Effector CD4-positive, alpha-beta T cell (primary cell): ENCODE measurements at places on chromosomes 16 and 17.

DNA sequence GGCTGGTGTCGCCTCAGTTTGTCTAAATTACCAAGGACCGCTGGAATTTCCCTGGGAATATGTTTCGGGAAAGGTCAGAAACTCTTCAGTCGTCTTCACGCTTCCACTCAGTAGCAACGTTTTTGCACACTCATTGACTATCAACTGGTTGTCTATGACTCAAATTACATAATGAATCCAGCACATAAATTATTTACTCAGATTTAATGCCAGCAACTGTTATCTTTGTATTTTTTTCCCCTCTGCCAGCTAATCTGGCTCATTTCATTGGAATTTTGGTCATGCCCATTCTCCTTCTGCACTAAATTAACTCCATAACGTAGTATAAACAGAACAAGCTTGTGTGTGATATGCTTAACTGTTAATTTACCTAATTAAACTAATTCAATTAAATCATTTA, 372.7 kb upstream of the ZFHX3 start:
- DNase-seq, result no peak

DNA sequence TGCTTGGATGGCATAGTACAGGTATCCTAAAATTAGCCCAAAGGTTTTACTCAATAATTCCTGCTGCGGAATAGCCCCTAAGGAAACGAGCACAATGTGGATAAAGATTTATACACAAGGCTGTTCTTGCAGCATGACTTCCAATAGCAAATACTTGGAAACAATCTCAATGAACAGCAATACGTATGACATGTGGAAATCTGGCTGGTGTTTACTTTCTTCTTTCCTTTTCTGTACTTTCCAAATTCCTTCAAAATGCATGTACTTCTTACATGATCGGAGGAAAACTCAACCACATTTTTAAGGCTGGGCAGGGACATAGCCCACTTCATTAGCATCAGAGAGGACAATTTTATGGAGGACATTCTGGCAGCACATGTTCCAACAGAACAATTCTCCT, 86.6 kb downstream of the C16orf95 start:
- no peak for DNase-seq

GRCh38 chr17:3643889-3644349, 7.4 kb downstream of the CTNS start:
- DNase-seq, result no peak

DNA sequence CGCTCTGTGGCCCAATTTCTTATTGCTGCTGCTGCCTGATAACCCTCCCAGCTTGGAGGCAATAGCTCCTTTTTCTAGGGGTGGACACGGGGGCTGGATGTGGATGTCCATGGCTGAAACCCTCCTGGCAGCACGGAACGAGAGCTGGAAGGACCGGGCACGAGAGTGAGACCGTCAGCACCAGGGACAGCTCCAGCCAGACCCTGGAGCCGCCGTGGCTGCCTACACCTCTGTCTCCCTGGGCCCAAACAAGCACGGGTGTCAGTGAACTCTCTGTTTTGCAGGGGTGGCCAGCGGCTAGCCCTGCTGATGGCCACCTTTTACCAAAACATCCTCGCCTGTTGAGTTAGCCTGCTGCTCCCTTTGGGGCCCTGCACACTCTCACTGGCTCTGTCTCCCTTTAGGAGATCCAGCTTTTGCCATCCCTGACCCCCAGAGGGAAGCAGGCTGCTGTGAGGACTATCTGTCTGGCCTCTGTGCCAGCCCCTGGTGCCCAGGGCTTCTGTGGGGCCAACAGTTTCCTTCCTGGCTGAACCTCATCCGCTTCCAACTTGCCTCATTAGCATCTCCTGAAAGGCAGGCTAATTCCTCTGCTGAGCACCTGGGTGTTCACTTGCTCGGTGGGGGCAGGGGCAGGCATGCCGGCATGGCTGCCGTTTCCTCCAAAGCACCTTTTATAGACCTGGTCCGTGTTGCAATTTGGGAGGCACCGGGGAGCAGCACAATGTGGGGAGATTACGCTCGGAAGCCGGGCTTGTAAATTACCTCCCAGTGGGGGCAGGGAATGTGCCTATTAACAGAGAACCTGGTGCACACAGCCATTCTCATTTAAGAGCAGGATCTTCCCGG, 118.1 kb downstream of the ENGASE start:
- DNase-seq, result no peak

DNA sequence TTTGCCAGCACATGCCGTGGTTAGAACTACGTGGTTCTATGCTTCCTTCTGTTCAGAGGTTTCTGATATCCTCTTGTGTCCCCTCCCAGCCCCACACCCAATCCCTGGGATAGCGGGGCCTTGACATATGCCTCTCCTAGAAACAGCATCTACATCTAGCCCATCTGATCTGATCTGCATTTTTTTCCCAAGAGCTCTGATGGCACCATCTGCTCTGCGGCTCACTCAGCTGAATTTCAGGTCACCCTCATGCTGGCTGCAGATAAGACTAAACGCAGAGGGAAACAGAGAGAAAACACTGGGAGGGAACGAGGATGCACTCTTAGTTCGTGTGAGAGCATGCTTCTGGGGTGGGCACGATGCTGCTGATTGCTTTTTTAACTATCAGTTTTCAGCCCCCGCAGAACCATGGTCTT, 10.7 kb downstream of the WIPI1 start:
- no peak for DNase-seq

DNA sequence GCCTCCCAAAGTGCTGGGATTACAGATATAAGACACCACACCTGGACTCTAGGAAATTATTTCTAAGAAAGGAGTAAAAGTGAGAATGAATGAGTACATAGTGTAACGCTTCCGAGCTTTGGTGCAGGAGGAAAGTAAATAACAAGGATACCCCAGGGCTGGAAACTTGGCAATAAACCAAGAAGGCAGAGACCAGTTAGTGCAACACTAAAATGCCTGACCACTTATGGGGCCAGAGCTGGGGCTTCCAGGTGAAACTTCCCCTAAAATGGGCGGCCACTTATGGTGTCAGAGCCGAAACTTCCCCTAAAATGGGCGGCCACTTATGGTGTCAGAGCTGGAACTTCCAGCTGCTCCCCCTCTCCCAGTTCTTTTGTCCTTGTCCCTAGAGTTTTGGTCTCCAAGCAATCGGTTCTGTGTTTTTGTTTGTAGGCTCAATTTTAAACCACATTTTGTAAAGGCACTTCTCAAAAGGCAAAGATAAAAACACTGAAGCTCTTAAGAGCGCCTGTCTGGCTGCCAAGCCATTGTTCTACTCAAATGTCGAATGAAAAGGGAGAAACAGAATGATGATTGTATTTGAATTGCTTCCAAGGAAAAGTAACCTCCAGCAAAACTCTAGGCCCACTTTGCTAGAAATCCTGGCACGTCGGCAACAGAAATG, 63.9 kb downstream of the NXN start:
- no peak for DNase-seq

DNA sequence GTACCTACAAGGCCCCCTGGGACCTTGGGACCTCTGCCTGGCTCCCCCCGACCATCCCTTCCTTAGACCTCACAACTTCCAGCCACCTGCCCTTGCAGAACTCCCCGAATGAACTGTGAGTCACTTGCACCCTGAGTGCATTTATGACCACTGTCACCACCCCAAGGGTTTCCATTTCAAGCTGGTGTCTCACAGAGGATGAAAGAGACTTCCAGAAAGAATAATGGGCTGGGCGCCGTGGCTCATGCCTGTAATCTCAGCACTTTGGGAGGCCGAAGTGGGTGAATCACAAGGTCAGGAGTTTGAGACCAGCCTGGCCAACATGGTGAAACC, 124.5 kb upstream of the CIBAR2 start:
- DNase-seq, result no peak

DNA sequence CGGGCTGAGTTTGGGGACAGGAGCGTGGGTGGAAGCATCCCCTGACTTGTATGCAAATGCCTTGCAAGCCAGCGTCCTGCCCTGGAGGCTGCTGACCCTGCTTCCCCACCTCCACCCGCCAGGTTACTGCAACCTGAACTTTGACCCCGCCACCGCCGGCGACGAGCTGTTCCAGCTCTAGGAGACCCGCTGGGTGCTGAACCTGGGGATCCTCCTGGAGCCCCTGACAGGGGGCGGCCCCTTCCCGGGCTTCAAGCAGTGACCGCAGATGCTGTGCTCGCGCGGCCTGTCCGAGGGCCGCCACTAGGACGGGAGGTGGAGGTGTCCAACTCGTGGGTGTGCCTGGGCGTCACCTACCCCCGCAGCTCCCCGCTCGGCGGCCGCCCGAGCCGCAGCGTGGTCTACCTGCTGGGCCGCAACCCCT, 10.7 kb upstream of the SLC16A5 start:
- DNase-seq, result no peak

- no peak for DNase-seq
Measured at GRCh38 chr17:60371818-60372510, 20.0 kb downstream of the USP32 start.

GRCh38 chr17:48577330-48577945, 712 bp downstream of the HOXB4 start:
- DNase-seq, result no peak

- no peak for DNase-seq
Measured at GRCh38 chr16:49590166-49590871, 216.7 kb downstream of the C16orf78 start.

DNA sequence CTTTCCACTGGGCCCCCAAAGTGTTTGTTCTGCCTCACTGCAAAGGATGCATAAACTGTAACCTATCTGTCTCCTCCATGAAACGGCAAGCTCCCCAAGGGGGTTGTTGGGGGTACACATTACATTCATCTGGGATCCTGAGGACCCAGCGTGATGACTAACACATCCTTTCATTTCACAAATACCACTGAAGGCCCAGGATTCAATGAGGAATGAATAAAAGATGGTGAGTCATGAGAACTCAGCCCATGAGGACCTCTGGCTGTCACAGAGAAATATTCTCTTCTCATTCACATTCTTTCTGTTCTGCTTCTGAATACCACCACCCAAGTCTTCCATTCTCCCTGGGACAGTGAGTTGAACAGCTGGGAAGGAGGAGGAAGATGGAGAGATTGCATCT, 149.8 kb downstream of the RBFOX3 start:
- DNase-seq, result no peak

- DNase-seq, result no peak
Measured at GRCh38 chr17:45170931-45171337, 9.3 kb downstream of the HEXIM2 start.

DNA sequence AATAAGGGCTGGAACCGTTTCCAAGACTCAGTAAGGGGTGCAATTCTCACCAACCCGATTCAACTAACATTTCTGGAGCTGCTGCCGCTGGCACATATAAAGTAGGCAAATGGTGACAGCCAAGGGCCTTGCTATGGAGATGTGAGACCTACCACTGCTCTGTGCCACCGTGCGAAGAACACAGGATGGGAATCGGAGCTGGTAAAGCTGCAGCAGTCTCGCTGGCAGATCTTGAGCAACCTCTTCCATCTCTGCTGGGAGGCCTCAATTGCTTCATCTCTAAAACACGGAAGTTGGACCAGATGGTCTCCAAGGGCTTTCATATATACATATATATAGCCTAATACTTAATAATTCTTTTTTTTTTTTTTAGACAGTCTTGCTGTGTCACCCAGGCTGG, 128.9 kb upstream of the RCVRN start:
- DNase-seq, result no peak

DNA sequence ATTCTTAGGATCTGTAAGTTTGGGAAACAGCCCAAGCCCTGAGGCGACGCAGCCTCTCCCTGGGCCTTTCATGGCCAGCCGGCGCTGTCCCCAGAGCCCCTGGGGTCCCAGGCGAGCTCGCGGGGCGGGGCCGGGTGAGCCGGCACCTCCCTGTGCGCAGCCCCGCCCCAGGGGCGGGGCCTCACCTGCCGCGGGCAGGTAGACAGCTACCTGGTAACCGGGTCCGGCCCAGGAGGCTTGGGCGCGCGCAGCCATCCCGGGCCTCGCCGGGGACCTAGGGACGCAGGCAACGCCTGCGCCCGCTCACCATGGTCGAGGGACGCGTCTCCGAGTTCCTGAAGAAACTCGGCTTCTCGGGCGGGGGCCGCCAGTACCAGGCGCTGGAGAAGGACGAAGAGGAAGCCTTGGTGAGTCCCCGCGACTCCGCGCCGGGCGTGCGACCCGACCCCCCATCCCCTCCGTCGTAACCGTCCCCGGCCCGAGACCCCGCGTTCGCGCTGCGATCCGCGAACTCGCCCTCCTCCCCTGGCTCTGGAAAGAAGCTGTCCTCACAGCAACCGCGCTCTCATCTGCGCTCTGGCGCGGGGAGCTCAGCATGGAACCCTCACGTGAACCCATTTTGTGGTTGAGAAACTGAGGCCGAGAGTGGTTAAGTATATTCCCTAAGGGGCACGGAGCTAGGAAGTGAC, at the start of gene ATP2C2:
Gene ATP2C2 (plus strand): TSS at position 231 of the 689 bp plus-strand sequence. CDS start 78 bp downstream, at position 309.
- no peak for DNase-seq

DNA sequence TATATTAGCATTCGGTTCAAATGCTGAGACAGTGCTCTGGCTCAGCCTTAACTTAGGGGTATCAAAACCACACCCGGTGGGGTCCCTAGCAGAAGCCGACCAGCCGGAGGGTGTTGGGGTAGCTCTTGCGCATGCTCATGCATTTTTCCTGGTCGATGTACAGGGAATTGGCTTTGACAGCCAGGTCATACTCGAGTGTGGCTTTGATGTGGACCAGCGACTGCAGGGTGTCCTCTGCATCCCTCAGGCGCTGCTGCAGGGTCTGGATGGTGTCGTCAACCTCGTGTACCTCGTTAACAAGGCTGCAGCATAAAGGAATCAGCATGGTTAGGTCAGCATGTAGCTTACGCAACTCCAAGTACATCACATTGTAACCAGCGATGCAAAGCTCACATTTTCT, 37.5 kb downstream of the TEKT3 start:
- no peak for DNase-seq

DNA sequence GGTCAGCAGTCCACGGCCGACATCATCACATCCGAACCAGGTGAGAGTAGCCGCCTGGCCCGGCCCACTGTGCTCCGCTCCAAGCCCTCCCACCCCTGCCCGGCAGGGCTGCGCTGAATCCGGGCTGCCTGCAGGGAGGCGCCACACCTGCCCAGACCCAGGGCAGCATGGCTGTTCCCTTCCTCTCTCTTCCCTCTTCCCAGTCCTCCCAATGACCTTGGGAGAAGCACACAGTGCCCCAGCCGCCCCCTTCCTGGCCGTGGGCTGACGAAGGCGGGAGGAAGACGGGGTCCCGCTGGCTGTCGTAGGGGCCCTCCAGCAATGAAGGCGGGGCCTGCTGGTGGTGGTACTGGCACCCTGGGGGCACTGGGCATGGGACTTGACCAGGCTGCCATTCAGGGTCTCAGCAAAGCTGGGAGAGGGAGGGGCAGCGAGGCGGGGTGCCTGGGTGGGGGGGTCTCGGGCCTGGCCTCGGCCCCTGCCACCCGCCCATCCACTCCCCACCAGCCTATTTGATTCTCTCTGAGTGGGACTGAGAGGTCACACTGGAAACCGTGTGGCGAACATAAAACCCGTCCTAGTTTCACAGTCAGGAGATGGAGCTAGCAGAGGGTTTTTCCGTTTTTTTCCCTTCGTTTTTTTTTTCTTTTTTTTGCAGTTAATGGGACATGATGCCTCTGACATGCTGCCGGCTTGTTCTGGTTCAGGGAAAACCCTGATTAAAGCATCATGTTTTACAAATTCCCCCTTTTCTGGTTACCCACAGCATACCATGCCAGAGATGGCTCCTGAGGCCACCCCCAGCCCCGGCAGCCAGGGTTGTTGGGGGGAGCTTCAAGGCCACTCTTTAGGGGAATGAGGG, 50.6 kb downstream of the BAHCC1 start:
- DNase-seq, result no peak

GRCh38 chr17:11840052-11840451, 157.2 kb downstream of the ZNF18 start:
- DNase-seq, result no peak

GRCh38 chr16:85473323-85473722, 139.8 kb upstream of the GSE1 start:
- no peak for DNase-seq

GRCh38 chr16:78285437-78285922, 186.0 kb downstream of the WWOX start:
- no peak for DNase-seq

- no peak for DNase-seq
Measured at GRCh38 chr17:78828470-78829185, 12.0 kb downstream of the USP36 start.
